ENCODE measurements at places on chromosomes 5 and 9.

DNA sequence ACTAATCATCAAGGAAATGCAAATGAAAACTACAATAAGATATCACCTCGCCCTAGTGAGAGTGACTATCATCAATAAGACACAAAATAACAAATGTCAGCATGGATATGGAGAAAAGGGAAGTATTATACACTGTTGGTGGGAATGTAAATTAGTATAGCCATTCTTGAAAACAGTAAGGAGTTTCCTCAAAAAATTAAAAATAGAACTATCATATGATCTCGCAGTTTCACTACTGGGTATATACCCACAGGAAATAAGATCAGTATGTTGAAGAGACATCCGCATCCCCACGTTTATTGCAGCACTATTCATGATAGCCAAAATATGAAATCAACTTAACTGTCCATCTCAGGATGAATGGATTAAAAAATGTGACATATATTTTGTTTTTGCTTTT lies 31.6 kb upstream of the STK32A start:
- no peak for DNase-seq

GRCh38 chr5:149944666-149945065 lies at the start of gene PDE6A:
Gene PDE6A, minus strand, starts transcription at chr5:149944793. Its CDS starts 120 bp downstream, at chr5:149944673.
- DNase-seq: no peak

DNA sequence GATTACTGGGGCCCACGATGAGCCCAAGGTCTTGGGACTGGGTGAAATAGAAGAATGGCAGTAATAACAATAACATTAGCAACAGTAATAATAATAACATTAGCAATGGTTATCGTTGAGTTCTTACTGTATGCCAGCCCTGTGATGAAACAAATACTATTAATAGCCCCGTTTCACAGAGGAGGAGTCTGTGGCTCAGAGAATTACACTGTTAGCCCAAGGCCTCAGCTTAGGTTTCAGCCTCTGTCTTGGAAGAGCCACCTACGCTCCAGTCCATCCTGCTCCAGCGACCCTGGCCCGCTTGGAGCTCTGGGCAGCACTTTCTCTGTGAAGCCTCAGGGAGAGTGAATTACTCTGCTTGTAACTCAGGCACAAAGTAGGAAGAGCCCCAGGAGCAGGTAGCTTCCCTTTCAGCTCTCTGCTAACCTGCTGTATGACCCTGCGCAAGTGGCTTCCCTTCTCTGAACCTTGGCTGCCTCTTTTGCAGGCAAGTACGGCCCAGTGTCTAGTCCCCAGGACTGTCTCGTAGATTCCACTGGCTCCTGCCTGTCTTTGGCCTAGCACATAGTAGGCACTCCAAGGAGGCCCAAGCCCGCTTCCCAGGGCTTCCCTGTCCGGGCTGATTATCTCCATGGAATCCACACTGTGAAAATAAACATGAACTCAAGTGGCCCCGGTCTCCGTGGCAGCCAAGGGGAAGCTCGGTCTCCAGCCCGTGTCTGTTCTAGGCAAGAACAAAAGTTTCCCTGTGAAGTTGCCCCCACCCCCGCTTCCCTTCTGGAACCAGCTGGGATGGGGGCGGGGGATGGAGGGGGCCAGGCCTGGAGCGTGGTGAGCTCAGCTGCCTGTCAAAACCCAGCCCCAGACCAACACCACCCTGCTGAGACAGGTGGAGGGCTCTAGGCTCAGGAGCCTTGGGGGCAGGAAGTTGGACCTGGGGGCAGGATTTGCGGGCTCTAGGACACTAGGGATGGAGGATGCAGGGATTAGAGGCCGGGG lies 26.2 kb upstream of the LMX1B start:
- DNase-seq: no peak

DNA sequence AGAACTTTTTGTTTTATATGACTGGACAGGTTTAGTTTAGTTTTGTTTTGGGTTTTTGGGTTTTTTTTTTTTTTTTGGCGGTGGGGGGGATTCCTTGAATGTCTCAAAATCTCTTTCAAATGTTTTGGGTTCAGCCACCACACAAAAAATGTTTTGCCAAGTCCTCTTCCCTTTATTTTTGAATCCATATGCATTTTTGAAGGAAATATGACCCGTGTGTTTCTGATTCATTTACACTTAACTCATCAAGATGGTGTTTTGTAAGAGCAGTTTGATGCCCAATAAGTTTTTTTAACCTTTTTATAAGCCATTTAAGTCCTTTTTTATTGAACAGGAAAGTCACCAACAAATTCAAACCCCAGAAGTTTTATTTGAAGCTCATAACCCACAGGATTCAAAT lies 209.8 kb downstream of the CWC27 start:
- no peak for DNase-seq

DNA sequence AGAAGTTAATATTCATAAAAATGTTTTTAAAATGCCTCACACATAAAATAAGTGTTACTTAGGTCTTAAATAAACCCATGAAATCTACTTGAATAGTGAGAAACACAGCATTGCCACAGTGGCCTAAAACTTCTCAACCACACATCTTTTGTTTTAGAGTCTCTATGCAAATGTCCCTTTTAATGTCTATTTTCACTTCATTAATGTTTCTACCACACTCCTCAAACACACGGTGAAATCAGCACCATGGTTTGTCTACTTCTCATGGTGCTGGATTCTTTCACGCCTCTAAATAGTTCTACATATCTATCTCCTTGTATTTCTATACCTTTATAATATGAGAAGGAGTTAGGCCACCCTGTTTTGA lies 111.2 kb downstream of the EDIL3 start:
- no peak for DNase-seq

DNA sequence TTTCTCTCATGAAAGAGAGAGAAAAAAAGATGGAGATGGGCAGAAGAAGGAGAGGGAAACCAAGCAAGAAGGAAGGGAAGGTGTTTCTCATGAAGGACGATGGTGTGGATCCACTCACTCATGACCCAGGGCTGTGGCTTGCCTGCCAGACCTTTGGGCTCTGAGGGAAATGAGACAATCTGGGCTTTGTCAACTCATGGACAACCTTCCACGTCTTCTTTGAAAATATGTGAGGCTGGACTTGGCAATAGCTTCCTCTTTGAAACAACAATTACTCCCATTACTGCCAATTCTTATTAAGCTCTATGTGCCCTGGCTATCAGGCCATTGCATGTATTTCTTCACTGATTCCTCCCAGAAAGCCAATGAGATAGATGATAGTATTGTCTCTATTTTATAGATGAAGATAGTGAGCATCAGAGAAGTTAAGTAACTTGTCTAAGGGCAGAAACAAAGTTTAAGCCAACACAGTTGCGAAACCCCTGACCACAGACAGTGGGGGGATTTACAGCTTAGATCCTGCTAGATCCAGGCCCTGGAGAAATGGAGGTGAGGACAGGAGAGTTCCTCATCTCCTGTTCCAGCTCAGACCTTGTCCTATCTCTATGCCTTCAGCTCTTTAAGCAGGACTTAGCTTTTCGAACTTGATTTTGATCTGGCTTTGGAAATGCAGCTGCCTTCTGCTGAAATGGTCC lies 132.4 kb downstream of the GCNT1 start:
- DNase-seq: no peak

- DNase-seq: no peak
Observed at GRCh38 chr9:136029556-136029955, 65.5 kb downstream of the NACC2 start.

GRCh38 chr5:89729623-89730301 lies 679.8 kb downstream of the CETN3 start:
- DNase-seq: no peak

DNA sequence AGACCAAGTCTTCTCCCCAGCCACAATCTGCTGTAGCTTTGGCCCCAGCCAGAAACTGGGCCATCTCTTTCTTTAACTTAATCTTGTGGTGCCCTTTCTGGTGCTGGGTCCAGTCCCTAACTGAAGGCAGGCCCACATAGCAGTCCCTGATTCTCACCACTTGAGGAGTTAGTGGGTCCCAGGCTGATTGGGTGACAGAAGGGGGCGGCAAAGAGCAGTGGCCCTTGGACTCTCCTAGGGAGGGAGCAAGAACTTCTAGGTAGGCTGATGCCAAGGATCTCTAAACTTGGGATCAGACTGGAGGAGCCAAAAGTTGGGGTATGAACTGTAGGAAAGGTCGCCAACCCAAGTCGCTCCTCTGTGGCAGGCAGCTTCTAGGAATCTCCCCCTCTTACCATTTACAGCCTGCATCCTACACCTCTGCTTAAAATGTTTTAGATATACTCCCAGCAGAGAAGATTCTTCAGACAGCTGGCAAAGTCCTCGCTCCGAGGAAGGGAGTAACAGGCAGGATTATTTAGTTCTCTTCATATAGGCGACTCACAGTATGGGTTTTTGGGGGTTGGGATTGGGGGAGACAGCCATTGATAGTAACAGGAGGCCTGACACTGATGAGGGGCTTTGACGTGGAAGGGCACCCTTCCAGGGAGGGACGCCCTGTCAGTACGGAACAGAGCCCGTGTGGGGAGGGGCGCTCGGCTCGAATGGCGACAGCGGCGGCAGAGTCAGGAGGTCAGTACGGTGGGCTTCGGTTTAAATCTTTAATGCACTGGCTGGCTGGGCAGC lies 2.0 kb upstream of the CCL27 start:
- DNase-seq: peak; percentile 45

- DNase-seq: no peak
Observed at GRCh38 chr5:72584466-72584865, 77.3 kb upstream of the ZNF366 start.

DNA sequence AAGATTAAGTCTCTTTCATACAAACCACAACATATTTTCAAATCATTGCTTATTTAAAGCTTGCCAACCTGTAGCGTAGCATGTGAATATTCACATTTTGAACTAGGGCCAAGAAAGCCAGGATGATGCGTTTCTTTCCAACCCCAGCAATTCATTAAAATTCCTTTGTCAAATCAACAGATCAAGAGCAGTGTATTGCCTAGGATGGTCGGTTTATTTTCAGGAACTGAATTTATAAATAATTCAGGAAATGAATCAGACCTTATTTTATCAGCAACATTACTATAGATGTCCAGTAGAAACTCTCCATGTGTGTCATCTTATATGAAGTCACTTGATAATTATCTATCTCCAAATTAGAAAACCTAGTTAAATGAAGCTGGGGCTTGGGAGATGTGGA lies 13.2 kb upstream of the AUH start:
- no peak for DNase-seq

GRCh38 chr5:124871303-124871702 lies 124.9 kb upstream of the ZNF608 start:
- DNase-seq: no peak

GRCh38 chr5:135534609-135535419 lies 950 bp downstream of the NEUROG1 start:
- DNase-seq: no peak

GRCh38 chr5:145826895-145827674 lies 8.1 kb downstream of the PRELID2 start:
- no peak for DNase-seq
